ENCODE measurements at places on chromosomes 12 and 14. TPM values are rescaled to one million over a fixed set of nuclear protein-coding genes. Genes with fewer than 3 reads are reported as not detected.

Gene CCND2
- total RNA-seq, result 26.7 TPM

Gene OTOGL
- total RNA-seq, result under 0.01 TPM

Gene CNTN1
- 16.2 TPM for total RNA-seq

Gene WSCD2
- not detected for total RNA-seq

Gene ANKRD33
- 0.11 TPM for total RNA-seq

Gene MMP19
- 5.2 TPM for total RNA-seq

Gene GPR68
- 1.2 TPM for total RNA-seq

Gene TAS2R46
- 2.6 TPM for total RNA-seq

Gene CLEC7A
- total RNA-seq, result not detected

Gene NGB
- not detected for total RNA-seq

Gene FAM186B
- total RNA-seq, result 0.22 TPM

Gene IRAK3
- total RNA-seq, result 2.0 TPM

Gene CAPS2
- total RNA-seq, result 9.4 TPM

Gene CELA1
- total RNA-seq, result not detected
